Cardiac septum (tissue), 1 donor: ENCODE measurements at places on chromosomes 2 and 18.

DNA sequence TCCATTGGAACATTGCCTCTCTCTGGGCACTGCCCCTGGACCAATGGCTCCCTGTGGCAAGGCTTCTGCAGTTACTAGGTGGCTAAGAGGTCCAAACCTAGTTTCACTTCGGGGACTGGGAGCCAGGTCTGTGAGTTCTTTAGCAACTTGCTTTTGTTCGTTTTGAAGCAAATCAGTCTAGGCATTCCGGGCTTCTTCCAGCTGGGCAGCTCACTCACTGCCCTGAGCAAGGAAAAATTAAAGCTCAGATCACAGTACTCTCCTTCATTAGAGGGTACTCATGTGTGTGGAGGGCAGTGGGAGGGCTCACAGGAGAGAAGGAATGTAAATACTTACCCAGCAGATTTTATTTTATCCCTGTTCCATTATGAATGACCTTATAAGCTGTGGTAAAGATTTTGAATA, 80.3 kb downstream of the SPP2 start:
- no peak for DNase-seq

GRCh38 chr2:4151521-4151920, 448.1 kb downstream of the DCDC2C start:
- DNase-seq: no peak

GRCh38 chr2:100610381-100610831, 47.6 kb downstream of the PDCL3 start:
- DNase-seq: no peak

DNA sequence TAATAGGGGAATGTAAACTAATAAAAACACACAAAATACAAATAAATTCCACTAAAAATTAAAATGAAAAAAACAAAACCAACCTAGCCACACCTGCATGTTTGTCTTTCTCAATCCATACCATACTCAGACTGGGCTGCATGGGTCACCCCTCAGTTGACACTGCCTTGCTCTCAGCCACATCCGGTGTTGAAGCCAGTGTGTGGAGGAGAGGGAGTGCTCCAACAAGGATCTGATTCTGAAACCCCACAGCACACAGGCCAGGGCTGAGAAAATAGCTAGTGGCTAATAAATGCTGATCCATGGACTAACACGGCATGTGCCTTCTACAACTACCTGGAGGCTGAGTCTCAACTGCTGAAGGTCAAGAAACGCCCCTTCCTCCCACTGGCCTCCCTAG, 13.7 kb downstream of the RND3 start:
- no peak for DNase-seq

GRCh38 chr2:176468457-176469113, 199.3 kb downstream of the MTX2 start:
- DNase-seq: no peak

DNA sequence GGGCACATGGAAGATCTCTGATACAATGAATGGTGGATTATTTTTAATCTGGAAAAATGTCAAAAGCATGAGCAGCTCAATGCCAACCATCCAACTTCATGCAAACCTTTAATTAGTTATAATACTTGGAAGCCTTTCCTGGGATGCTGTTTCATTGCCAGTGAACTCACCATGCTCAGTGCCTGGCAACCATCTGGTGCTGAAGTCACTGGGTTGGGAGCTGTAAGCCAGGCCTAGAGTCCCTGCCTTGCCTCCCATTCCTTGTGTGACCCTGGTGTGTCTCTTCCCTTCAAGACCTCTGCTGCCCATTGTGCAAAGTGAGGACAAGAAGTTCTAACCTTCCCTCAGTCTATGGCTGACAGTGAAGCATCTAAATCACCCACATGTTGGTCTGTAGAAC, 458.7 kb downstream of the RNF144A start:
- no peak for DNase-seq

GRCh38 chr18:44569391-44570055, 111.2 kb upstream of the SETBP1 start:
- no peak for DNase-seq

- peak; percentile 72 for DNase-seq
Observed at GRCh38 chr2:239181074-239181902, 219.5 kb downstream of the HDAC4 start.

DNA sequence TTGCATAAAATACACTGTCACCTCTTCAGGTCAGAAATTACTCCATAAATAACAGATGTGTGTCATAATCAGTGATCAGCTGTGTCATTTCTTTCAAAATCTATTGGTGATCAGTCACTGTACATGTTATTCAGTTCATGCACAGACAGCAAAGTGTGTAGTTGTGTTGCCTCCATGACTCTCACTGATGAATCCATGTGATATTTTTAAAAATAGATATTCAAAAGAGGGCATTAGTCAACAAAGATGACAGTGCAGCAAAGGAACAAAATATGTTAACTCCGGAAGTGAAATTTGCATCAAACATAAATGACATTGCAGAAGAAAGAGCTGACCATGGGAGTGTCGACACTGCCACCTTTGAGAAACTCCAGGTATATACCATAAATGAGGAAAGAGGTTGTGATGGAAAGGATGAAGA, 17.1 kb upstream of the MCM6 start:
- DNase-seq: no peak

DNA sequence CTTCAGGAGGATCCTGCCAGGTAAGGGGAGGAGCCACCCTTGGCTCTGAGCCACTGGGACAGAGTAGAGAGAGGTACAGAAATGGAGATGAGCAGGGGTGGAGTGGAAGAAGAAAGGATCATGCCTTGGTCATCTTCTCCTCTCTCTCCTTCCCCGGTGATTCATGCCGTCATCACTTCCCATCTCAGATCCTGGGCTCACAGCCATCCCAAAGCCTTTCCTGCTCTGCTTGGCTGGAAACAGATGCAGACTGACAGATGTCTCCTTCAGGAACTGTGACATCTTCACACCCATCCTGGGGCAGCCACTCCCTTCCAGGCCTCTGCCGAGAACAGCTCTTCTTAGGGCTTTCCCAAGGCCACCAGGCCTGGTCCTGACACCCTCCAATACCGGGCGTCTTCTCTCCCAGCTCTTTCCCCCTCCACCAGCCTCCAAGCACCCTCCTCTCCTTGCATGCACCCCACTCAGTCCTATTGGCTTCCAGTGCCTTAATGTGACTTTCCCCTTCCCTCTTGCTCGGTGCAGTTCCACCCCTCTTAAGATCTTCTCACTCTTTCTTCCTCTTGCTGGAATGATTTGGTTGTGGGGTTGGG, 58.3 kb upstream of the TNP1 start:
- no peak for DNase-seq

GRCh38 chr2:133674433-133675331, 106.4 kb upstream of the NCKAP5 start:
- no peak for DNase-seq

DNA sequence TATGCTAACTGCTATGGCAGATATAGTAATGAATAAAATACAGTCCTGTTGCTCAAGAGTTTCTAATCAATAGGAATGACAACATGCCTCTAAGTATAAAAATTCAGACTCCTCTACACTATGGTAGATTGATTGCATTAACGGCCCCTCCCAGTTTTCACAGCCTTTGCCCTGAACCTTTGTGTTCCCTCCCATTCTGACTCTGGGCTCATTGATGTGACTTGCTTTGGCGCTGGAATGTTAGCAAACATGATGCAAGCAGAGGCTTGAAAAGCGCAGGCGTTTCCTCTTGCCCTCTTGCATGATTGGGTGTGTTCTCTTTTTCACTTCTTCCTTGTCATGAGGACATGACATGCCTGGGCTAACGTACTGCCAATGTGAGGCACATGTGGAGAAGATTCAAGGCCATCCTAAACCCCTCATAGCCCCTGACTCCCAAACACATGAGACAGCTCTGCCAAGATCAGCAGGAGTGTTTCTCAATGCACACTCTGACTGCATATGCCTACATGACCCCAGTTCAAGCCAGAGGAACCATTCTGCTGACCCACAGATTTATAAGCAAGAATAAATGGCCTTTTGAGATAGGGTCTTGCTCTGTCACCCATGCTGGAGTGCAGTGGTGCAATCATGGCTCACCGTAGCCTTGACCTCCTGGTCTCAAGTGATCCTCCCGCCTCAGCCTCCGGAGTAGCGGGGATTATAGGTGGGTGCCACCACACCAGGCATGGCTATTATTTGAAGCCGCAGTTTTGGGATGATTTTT, 49.7 kb upstream of the CD28 start:
- no peak for DNase-seq

GRCh38 chr18:28176948-28177827, at the start of gene CDH2:
Gene CDH2 (minus strand): TSS chr18:28177130. CDS start chr18:28177022, 108 bp downstream.
- peak; percentile 82 for DNase-seq

GRCh38 chr2:188272121-188272520, 19.6 kb upstream of the GULP1 start:
- no peak for DNase-seq

DNA sequence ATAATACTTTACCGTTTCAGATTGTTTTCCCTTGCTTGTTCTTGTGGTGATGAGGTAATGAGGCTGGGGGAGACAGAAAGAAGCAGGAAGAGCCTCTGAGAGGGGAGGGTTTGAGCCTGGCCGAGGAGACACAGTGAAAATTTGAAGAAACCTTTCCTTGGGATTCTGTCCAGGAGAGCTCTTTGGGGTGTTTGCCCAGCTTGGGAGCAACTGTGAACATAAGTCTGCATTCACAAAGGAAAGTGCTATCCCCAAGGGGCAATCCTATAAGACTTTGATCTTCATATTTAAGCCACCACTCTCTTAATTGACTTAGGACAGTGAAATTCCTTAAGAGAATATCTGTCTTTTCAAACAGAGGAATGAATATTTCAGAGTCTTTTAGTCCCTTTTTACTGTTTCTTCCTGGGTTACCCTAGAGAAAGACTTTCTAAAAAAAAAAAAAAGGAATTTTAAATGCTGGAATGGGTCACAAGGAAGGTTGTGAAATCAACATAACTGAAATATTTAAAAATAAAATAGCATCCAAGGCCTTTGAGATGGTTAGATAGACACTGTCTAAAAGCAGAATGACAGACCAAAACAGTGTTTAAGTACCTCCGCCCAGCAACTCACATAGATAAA, 52.5 kb upstream of the STAM2 start:
- no peak for DNase-seq

DNA sequence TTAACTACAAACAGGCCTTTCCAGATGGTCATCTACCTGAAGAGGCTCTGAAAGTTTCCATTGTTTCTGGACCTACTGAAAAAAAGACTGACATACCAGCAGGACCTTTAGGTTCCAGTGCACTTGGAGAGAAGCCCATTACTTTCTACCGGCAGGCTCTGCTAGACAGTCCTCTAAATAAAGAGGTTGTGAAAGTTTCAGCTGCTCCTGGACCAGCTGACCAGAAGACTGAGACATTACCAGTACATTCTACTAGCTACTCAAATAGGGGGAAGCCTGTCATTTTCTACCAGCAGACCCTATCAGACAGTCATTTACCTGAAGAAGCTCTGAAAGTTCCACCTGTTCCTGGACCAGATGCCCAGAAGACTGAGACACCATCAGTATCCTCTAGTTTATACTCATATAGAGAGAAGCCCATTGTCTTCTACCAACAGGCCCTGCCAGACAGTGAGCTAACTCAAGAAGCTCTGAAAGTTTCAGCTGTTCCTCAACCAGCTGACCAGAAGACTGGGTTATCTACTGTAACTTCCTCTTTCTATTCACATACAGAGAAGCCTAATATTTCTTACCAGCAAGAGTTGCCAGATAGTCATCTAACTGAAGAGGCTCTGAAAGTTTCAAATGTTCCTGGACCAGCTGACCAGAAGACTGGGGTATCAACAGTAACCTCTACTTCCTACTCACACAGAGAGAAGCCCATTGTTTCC, 65.8 kb downstream of the ALMS1 start:
- DNase-seq: no peak

- no peak for DNase-seq
Observed at GRCh38 chr2:86280191-86280667, 57.2 kb downstream of the REEP1 start.

GRCh38 chr2:10231551-10232085, 71.1 kb upstream of the HPCAL1 start:
- DNase-seq: peak; percentile 58

- DNase-seq: peak; percentile 82
Observed at GRCh38 chr2:12819103-12819475, 102.4 kb downstream of the TRIB2 start.

- DNase-seq: no peak
Observed at GRCh38 chr2:72204786-72205503, 57.3 kb upstream of the CYP26B1 start.

GRCh38 chr18:74898965-74899364, 301.3 kb downstream of the ZNF407 start:
- no peak for DNase-seq

DNA sequence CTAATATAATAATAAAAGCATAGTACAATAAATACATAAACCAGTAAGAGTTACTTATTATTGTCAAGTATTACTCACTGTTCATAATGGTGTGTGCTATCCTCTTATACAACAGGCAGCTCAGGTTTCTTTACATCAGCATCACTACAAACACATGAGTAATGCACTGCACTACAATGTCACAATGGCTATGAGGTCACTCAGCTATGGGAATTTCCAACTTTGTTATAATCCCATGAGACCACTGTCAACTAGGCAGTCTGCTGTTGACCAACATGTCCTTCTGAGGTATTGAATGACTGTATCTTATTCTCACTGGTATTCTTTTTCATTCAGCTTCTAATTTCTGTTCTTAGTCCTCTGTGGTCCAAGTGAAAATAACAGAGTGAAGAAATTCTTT, 250.4 kb upstream of the DSEL start:
- DNase-seq: no peak

- no peak for DNase-seq
Observed at GRCh38 chr2:110800611-110801402, 68.4 kb downstream of the ACOXL start.

DNA sequence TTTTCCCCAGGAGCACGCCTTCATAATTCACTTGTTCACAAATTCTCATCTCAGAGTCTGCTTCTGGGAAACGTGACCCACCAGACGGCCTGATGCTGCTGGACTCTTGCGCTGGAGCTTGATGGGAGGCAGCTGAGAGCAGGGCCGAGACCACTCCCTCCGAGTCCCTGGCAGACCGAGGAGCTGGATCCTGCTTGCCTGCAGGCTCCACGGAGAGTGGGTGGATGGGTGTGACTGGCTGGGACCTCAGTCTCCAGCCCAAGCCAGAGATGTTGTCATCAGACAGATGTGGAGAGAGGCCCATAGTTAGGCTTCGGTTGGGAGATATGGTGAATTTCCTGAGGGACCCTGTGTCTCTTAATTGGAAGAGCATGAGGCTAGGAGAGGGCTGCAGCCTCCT, 76.4 kb downstream of the TSN start:
- DNase-seq: peak; percentile 80

DNA sequence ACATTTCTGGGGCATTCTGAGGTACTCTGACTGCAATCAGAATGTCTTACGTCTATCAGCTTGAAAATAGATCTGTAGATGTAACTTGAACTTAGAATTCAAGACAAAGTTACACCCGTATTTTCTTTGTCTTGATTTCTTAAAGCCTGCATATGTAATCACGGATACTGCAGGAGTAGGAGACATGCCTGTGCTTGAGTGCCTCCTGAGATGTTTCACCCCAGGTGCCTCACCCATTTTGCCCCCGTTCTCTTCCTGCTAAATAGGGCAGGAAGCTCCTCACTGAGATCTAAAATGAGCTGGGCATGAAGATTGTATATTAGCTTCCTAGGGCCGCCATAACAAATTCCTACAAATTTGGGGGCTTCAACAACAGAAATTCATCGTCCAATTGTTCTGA, 131.9 kb downstream of the RDH14 start:
- no peak for DNase-seq
